T-helper 1 cell treated with Interleukin-12 subunit alpha and Interleukin-12 subunit beta and Interleukin-4 antibody, amounts not matched to agents 30 ng/mL and 1 ng/mL, for 36 hours (primary cell): ENCODE measurements at places on chromosomes 2 and 18. TPM values are rescaled to one million over a fixed set of nuclear protein-coding genes. Genes with fewer than 3 reads are reported as not detected.

Gene CD8B
- 1.0 and 2.8 TPM in 2 replicates for total RNA-seq

Gene FZD7
- 0.29 and 0.83 TPM in 2 replicates for total RNA-seq

Gene FAM237A
- total RNA-seq = not detected in 2 replicates

Gene PPM1B
- 48.5 and 52.9 TPM in 2 replicates for total RNA-seq

Gene RNF152
- total RNA-seq = 0.05 and 0.10 TPM in 2 replicates

Gene CCDC68
- total RNA-seq = not detected in 2 replicates

Gene HOXD8
- not detected in 2 replicates for total RNA-seq

Gene TXNL4A
- 125 and 132 TPM in 2 replicates for total RNA-seq

Gene UGT1A5
- not detected in 2 replicates for total RNA-seq

Gene GPC1
- 4.6 and 5.4 TPM in 2 replicates for total RNA-seq

Gene CREG2
- 0.24 and 0.25 TPM in 2 replicates for total RNA-seq

Gene PGAP1
- 44.9 and 52.1 TPM in 2 replicates for total RNA-seq

Gene POTEJ
- total RNA-seq = not detected in 2 replicates

Gene FEV
- total RNA-seq = not detected in 2 replicates

Gene ADAM23
- 0.10 TPM in 1 of 2 replicates, not detected in the other for total RNA-seq

Gene NFATC1
- 38.2 and 40.2 TPM in 2 replicates for total RNA-seq

Gene SATB2
- 0.10 TPM in 2 replicates for total RNA-seq

Gene RND3
- total RNA-seq = not detected in 2 replicates

Gene IL37
- 0.39 and 0.46 TPM in 2 replicates for total RNA-seq

Gene NT5DC4
- total RNA-seq = 0.17 TPM in 1 of 2 replicates, not detected in the other

Gene CDH2
- total RNA-seq = 0.27 and 0.61 TPM in 2 replicates

Gene CXCR1
- 0.54 and 0.76 TPM in 2 replicates for total RNA-seq

Gene AKAIN1
- not detected in 2 replicates for total RNA-seq

Gene SCYGR8
- total RNA-seq = not detected in 2 replicates

Gene EDAR
- total RNA-seq = 0.07 and 0.22 TPM in 2 replicates

Gene PIEZO2
- not detected in 2 replicates for total RNA-seq

Gene LHCGR
- not detected in 2 replicates for total RNA-seq

Gene LAMA3
- total RNA-seq = 0.05 TPM in 1 of 2 replicates, not detected in the other

Gene L3MBTL4
- 0.68 and 1.1 TPM in 2 replicates for total RNA-seq

Gene LYPD6
- not detected in 2 replicates for total RNA-seq

Gene ASB18
- total RNA-seq = not detected in 2 replicates

Gene MAPK4
- total RNA-seq = not detected in 2 replicates

Gene ACTG2
- not detected in 2 replicates for total RNA-seq

Gene CFAP221
- total RNA-seq = not detected in 2 replicates

Gene HOXD12
- total RNA-seq = not detected in 2 replicates

Gene CXCR4
- total RNA-seq = 247 and 248 TPM in 2 replicates
